NCI-H446 (cell line): ENCODE measurements at places on chromosomes 7 and 10.

GRCh38 chr7:390761-391410 lies 100.9 kb downstream of the FOXL3 start:
- DNase-seq = no peak

GRCh38 chr10:129705676-129706075 lies 238.6 kb downstream of the MGMT start:
- no peak for DNase-seq

DNA sequence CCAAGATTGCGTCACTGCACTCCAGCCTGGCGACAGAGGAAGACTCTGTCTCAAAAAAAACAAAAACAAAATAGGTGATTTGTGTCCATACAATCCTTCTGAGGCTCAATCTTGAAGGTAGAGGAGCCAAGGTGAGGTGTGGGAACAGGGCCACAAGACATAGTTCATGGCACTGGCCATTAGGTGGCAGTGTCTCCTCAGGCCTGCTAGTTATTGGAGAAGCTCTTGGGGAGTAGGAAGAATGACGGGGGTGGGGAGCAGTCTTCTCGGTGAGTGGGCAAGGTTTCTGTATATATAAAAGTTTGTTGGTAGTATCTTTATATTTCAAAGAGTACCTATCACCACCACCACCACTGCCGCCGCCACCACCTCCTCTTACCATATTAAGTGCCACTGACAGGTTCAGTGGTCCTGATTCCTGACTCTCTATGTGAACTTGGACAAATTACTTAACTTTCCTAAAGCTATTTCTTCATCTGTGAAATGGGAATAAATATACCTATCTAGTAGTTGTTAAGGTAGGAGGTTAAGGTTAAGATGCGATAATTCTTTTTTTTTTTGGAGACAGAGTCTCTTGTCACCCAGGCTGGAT lies 24.0 kb downstream of the CCSER2 start:
- DNase-seq = no peak

GRCh38 chr10:122207596-122207995 lies 63.5 kb upstream of the BTBD16 start:
- no peak for DNase-seq

- peak; percentile 21 for DNase-seq
Observed at GRCh38 chr10:45001381-45002148, 842 bp downstream of the ZNF22 start.

DNA sequence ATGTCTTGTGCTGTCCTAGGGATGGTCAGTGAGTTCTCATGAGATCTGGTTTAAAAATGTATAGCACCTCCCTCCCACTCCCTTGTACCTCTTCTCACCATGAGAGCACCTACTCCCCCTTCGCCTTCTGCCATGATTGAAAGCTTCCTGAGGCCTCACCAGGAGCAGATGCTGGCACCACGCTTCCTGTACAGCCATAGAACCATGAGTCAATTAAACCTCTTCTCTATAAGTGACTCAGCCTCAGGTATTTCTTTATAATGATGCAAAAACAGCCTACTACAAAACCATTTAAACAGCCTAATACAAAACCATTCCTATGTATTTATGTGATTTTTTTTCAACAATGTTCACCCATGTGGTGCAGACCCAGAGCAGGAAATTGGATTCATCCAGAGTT lies 32.0 kb downstream of the KDM7A start:
- DNase-seq = no peak
